COR-L47 (cell line): ENCODE measurements at places on chromosomes 6 and 20.

GRCh38 chr6:38218235-38218634 is 398.7 kb downstream of the ZFAND3 start:
- no peak for DNase-seq

DNA sequence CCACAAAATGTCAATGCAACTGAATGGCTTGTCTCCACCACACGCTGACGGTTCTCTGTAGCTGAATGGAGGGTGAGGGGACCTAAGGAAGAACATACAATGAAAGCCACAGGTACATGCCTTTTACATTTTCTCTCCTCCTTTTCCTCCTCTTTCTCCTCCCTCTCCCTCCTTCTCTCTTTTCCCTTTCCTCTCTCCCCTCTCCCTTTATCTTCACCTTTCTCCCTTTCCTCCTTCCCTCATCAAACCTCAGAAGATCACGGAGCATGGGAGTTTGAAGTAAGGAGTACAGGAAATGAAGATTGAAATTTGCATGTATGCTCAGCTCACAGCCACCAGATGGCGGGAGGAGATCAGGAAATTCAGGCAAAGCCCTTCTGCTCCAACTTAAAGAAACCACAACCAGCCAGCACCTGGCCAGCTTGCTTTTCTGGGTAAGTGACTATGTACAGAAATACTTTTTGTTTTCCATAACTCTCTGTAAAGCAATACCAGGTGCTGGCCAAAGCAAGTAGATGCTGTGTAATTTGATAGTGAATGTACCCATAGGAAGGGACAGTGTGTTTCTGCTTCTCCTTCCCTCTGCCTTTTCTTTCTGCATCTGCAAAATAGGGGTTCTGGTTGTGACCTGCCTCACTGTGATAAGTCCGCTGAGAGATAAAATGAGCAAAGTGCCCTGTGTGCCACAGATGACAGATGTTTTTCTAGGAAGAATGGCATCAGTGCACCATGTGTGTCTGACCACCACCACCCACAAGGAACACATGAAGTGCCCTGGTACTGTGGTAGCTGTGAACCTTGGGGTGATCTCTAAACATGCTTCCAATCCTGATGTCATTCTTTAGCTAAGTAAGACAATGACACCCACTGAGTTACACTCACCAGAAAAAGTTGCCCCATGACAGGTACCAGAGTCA is 18.6 kb upstream of the FOXO3 start:
- DNase-seq = peak; percentile 11

DNA sequence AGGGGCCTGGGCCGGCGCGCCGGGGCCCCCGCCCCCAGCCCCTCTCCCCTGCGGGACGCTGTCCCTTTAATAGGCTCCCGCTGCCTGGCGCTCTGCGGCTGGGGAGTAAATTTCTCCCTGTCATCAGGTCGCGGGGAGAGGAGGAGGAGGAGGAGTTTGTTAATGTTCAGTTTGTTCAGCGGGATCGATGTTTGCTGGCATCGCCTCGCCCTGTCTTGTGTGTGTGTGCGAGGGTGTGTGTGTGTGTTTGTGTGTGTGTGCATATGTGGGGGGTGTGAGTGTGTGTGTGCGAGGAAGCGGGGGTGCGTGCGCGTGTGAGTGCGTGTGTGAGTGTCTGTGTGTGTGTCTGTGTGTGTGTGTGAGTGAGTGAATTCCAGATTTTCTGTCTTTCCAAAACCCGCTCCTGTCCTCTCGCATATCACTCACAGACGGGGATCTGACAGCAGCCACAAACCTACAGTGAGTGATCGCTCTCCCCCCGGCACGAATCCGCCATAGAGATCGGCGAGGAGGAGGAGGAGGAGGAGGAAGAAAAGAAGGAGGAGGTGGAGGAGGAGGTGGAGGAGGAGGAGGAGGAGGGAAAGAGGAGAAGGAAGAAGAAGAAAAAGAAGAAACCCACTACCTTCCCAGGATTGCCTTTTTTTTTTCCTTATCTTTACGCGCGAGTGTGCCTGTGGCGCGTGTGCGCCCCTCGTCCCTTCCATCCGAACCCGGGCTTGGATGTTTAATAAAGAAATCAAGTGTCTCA is at the start of gene TSHZ2:
TSS of gene TSHZ2 (plus strand) at position 169 of the 748 bp plus-strand sequence. CDS start 936 bp downstream, outside the sequence.
- DNase-seq = no peak

- no peak for DNase-seq
These were observed 172.1 kb upstream of the OLIG3 start for GRCh38 chr6:137666202-137666774.

DNA sequence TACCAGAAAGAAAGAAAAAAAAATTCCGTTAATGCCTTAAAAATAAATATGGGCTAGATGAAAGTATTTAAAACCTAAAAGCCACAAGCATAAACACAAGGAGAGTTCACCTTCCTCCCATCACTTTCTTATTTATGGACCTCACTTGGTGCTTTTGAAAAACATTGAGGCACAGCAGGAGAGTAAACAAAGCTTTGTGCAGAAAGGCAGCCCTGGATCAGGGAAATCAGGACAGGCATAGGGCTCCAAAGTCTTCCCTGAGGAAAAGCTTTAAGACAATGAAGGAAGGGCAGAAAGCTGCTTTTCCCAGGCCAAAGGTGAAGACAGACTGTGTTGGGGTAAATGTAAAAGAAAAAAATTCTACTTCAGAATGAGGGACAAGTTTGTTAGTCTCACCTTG is 207.9 kb downstream of the CLVS2 start:
- no peak for DNase-seq

- DNase-seq = peak; percentile 43
These were observed 1.6 kb upstream of the DBNDD2 start for GRCh38 chr20:45406260-45407066.
